ENCODE measurements at places on chromosomes 5 and 9. TPM values are rescaled to one million over a fixed set of nuclear protein-coding genes. Genes with fewer than 3 reads are reported as not detected.

DNA sequence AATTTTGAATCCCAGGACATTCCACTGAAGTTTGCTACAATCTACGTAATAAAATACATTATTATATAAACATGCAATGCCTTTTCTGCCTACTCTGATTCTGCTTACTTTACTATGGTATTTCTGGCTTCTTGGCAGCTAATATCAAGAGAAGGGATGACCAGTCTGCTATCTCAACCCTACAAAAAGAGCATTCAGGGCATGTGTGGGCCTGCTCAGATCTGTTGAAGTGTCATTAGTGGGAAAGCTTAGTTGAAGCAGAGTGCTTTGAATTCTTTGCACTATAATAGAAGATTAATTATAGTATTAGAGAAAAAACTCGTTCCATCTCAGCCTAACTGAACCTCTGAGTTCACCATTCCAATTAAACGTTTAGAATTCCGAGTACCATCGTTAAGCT is 339.5 kb upstream of the ISL1 start:
- no peaks in the 10 kb centered on the region for H3K36me3 ChIP-seq
- no peak overlapping the region for H3K4me3 ChIP-seq
- no peaks in the 10 kb centered on the region for H3K27me3 ChIP-seq
- no peak overlapping the region for H3K27ac ChIP-seq
- no peak for DNase-seq

Gene IFNA7
- not detected for polyA plus RNA-seq

Gene PCDHB14
- 0.73 TPM for polyA plus RNA-seq

- H3K27me3 ChIP-seq, result no peaks in the 10 kb centered on the region
- no peak overlapping the region for H3K27ac ChIP-seq
- H3K4me3 ChIP-seq, result no peak overlapping the region
- no peaks in the 10 kb centered on the region for H3K36me3 ChIP-seq
These were observed 15.7 kb upstream of the CXCL14 start for GRCh38 chr5:135594416-135594960.

DNA sequence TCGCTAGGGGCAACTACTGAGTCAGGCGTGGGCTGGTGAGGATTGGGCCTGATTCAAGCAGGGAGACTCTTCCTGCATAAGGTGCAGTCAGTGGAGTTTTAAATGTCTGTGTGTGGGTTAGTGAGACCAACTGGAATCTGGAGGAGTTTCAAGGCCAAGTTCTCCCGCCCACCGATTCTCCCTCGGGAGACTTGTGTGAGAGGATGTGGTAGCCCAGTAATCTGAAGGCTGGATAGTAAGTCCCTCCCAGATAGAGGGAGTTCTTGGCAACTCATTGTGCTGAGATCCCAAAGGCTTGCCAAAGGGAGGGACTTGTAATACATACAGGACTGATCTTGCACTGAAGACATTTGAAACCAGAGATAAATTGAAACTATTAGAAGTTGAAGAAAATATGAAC is 51.8 kb downstream of the WDR36 start:
- H3K4me3 ChIP-seq, result no peak overlapping the region
- peaks cover 8% of the 10 kb centered on the region for H3K4me1 ChIP-seq
- H3K36me3 ChIP-seq, result no peaks in the 10 kb centered on the region
- H3K27me3 ChIP-seq, result no peaks in the 10 kb centered on the region
- DNase-seq, result no peak
- no peak overlapping the region for H3K27ac ChIP-seq

- no peak for DNase-seq
- H3K4me1 ChIP-seq, result no peaks in the 10 kb centered on the region
- H3K36me3 ChIP-seq, result no peaks in the 10 kb centered on the region
- no peak overlapping the region for H3K4me3 ChIP-seq
- no peaks in the 10 kb centered on the region for H3K27me3 ChIP-seq
- H3K27ac ChIP-seq, result no peak overlapping the region
These were observed 17.2 kb downstream of the S100Z start for GRCh38 chr5:76867038-76867437.

- H3K4me1 ChIP-seq, result no peaks in the 10 kb centered on the region
- H3K4me3 ChIP-seq, result no peak overlapping the region
- H3K27ac ChIP-seq, result no peak overlapping the region
These were observed 101.7 kb downstream of the TMC1 start for GRCh38 chr9:72623156-72623555.

GRCh38 chr9:28005779-28006178 is 432.5 kb upstream of the C9orf72 start:
- H3K36me3 ChIP-seq, result no peaks in the 10 kb centered on the region
- H3K4me1 ChIP-seq, result no peaks in the 10 kb centered on the region
- no peak for DNase-seq
- H3K27ac ChIP-seq, result no peak overlapping the region
- H3K4me3 ChIP-seq, result no peak overlapping the region

DNA sequence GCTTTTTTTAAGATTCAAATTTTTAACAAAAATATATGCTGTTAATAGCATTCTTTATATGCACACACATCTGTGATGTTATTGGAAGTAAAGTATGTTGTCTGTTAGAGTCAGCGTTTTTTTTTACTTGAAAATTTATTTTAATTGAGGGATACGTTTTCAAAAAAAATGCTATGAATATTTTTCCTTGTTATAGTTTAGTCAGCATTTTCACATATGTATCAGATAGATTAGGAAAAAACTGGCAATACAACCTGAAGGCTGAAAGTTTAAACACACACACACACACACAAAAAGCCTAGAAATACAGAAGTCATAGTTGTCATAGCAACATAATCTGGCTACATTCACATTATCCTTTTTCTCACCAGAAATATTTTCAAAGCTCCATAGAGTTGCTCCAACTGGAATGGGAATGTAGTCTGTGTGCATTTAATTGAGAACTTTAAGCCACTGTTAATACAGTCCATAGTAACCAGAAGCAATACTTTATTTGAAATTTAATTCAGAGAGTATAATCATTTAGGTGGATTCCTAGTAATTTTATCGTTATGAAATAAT is 116.6 kb downstream of the CDH12 start:
- no peaks in the 10 kb centered on the region for H3K4me1 ChIP-seq
- H3K27me3 ChIP-seq, result no peaks in the 10 kb centered on the region
- H3K27ac ChIP-seq, result no peak overlapping the region
- DNase-seq, result no peak
- no peak overlapping the region for H3K4me3 ChIP-seq
- H3K36me3 ChIP-seq, result no peaks in the 10 kb centered on the region

DNA sequence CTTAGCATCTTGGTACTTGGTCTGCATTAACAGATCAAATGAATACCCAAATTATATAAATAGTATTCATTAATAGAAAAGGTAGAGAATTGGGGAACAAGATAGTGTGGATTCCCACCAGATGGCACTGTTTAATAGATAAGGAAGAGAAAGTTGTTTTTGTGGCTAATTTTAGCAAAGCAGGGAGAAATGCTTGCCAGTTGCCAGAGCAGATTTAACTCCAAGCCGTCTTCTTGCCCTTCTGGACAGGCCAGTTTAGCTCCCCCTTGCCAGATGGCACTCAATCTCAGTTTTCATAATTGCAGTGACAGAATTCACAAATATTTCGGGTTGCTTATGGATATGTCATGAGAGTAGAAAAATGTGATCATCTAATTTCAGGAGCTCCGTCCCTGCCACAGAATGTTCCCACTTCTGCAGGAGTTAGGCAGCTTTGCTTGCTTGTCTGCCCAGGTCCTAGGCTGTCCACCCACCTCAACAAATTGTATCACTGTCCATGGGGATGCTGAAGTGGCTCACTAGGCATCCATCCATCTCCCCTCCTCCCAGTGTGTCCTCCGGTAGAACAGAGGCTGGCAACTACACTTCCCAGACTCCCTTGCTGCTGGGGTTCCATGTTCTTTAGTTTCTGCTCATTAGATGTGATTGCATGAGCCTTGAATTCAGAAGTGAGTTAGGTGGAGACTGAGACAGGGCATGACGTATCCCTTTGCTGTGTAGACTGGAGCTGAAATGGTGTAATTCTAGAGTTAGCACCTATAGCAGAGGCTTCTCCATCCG is 11.8 kb upstream of the HEXB start:
- DNase-seq, result peak; percentile 34
- H3K4me3 ChIP-seq, result no peak overlapping the region
- H3K36me3 ChIP-seq, result no peaks in the 10 kb centered on the region
- H3K27ac ChIP-seq, result no peak overlapping the region

Gene GPX3
- 17.1 TPM for polyA plus RNA-seq

Gene PTPN3
- 0.03 TPM for polyA plus RNA-seq

DNA sequence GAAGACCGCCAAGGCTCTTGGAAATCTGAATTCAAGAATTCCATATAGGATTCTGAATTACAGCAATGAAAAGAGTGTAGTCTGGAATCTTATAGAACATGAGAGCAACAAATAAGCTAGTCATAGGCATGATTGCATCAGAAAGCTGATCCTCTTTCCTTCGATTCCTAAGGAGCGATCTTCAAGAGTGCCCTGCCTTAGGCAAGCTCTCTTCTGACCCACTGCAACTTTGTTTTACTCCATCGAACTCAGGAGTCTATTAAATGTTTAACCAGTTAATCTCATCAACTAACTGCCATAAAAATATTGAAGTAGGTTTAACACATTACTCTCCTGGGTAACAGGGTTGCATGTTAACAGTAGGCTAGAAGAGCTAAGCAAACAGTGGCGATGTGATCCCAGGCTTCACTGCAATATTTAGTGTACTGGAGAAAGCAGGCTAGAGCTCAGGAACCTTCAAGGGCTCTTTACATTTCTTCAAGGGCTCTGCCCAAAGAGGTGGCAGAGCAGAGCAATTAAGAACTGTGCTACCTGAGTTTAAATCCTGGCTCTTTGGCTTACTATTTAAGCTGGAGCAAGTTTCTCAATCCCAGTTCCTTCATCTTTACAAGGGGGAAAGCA is 146.3 kb downstream of the RORB start:
- H3K27ac ChIP-seq, result no peak overlapping the region
- no peaks in the 10 kb centered on the region for H3K36me3 ChIP-seq
- no peaks in the 10 kb centered on the region for H3K27me3 ChIP-seq
- H3K4me1 ChIP-seq, result no peaks in the 10 kb centered on the region

- no peak for DNase-seq
- no peak overlapping the region for H3K4me3 ChIP-seq
- H3K27me3 ChIP-seq, result no peaks in the 10 kb centered on the region
- H3K36me3 ChIP-seq, result no peaks in the 10 kb centered on the region
- no peak overlapping the region for H3K27ac ChIP-seq
- H3K4me1 ChIP-seq, result no peaks in the 10 kb centered on the region
These were observed 367.9 kb upstream of the GRAMD2B start for GRCh38 chr5:126055348-126055729.

DNA sequence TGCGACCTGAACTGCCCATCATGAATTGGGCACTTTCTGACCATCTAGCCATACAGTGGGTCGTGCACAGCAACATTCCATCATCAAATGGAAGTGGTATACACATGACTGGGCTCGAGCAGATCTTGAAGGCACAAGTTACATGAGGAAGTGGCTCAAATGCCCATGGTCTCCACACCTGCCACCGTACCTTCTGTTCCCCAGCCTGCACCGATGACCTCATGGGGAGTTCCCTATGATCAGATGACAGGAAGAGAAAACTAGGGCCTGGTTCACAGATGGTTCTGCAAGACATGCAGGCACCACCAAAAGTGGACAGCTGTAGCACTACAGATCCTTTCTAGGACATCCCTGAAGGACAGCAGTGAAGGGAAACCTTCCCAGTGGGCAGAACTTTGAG is 21.8 kb downstream of the MTMR12 start:
- DNase-seq, result no peak
- peaks cover 3% of the 10 kb centered on the region for H3K36me3 ChIP-seq
- no peak overlapping the region for H3K27ac ChIP-seq
- no peaks in the 10 kb centered on the region for H3K4me1 ChIP-seq

DNA sequence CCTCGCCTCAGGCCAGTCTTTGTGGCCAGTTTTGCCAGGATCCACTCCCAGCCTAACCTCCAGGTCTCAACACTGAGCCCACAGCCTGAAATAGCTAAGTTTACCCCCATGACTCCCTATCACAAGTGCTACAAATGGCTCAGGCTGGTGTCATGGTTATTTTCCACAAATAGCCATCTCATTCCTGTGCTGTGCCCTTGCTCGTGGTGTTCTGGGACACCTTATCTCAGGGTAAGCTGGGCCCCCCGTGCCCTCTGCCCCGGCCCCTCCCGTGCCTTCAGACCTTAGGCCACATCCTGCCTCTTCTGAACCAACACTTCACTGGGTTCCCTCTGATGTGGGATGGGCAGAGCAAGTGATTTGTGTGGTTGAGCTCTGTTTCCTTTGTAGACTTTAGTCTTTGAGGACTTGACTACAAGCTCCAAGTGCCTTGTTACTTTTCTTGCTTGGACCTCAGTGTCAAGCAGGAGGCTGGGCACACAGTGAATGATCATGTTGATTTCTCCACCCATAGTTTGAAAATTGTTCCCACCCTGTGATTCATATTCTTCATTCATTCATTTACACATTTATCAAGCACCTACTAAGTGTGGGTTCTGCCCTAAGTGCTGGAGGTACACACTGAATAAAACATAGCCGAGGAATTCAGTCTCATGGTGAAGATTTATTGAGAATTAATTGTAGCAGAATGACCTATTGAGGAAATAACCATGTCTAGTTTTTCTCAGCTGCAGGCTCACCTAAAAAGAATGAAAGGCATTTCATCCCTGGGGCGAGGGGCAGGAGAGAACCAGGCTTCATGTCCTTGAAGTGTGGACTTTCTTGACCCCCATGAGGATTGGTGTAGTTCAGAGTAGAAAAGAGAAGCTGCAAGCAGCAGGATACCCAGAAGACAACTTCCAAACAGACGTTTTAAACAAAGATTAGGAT is 84.5 kb upstream of the CTNNA1 start:
- H3K27me3 ChIP-seq, result peaks cover 3% of the 10 kb centered on the region
- H3K4me1 ChIP-seq, result no peaks in the 10 kb centered on the region
- no peak overlapping the region for H3K27ac ChIP-seq

- H3K27me3 ChIP-seq, result no peaks in the 10 kb centered on the region
- peak overlapping the region; percentile 44 for H3K27ac ChIP-seq
- peaks cover 16% of the 10 kb centered on the region for H3K36me3 ChIP-seq
- peak overlapping the region; percentile 30 for H3K4me3 ChIP-seq
- peak; percentile 82 for DNase-seq
These were observed 19.6 kb upstream of the ROPN1L start for GRCh38 chr5:10421896-10422691.

GRCh38 chr5:139597134-139597533 is 36.0 kb downstream of the UBE2D2 start:
- no peaks in the 10 kb centered on the region for H3K27me3 ChIP-seq

GRCh38 chr5:151703227-151703626 is 16.5 kb upstream of the SPARC start:
- no peak overlapping the region for H3K27ac ChIP-seq
- H3K4me1 ChIP-seq, result peaks cover 21% of the 10 kb centered on the region
- no peaks in the 10 kb centered on the region for H3K27me3 ChIP-seq
- no peak overlapping the region for H3K4me3 ChIP-seq

Gene CCL21
- not detected for polyA plus RNA-seq

Gene PCDHGB2
- polyA plus RNA-seq, result 1.1 TPM

- H3K27ac ChIP-seq, result no peak overlapping the region
- no peak for DNase-seq
- peaks cover 3% of the 10 kb centered on the region for H3K4me1 ChIP-seq
- H3K36me3 ChIP-seq, result no peaks in the 10 kb centered on the region
- no peaks in the 10 kb centered on the region for H3K27me3 ChIP-seq
These were observed 253.4 kb downstream of the ARRDC3 start for GRCh38 chr5:91129748-91130147.

- no peaks in the 10 kb centered on the region for H3K4me1 ChIP-seq
- H3K27me3 ChIP-seq, result peaks cover 2% of the 10 kb centered on the region
- DNase-seq, result no peak
These were observed 116.6 kb downstream of the ESM1 start for GRCh38 chr5:54868511-54869483.

GRCh38 chr5:23042226-23042625 is 189.1 kb upstream of the CDH12 start:
- no peaks in the 10 kb centered on the region for H3K4me1 ChIP-seq
- DNase-seq, result no peak
- H3K4me3 ChIP-seq, result no peak overlapping the region
- H3K27ac ChIP-seq, result no peak overlapping the region
- no peaks in the 10 kb centered on the region for H3K27me3 ChIP-seq
- H3K36me3 ChIP-seq, result no peaks in the 10 kb centered on the region

GRCh38 chr5:61823781-61824180 is 482.2 kb upstream of the KIF2A start:
- H3K4me1 ChIP-seq, result no peaks in the 10 kb centered on the region
- DNase-seq, result no peak
- no peak overlapping the region for H3K4me3 ChIP-seq
- peaks cover 18% of the 10 kb centered on the region for H3K27me3 ChIP-seq
